Left kidney (tissue), 8 donors: ENCODE measurements at places on chromosomes 5 and 9. TPM values are rescaled to one million over a fixed set of nuclear protein-coding genes. Genes with fewer than 3 reads are reported as not detected.

DNA sequence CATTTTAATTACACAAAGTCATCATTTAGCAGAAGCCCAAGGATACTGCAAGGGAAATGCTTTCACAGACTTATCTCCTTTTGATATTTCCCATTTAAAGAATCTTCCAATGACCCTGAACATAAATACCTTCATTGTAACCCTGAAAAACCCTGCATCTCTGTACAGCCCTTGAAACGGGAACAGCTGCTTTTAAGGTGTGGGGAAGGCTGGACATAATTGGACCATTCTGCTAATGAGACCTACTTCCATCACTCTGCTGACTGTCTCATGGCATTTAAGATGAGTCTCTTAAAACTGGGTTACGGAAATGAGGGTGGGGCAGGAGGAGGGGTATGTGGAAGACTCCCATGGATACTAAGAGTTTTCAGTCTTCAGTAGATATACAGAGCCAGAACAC is 485.8 kb downstream of the BRINP1 start:
- no peak for DNase-seq

GRCh38 chr5:65364907-65365306 is 116.8 kb downstream of the ADAMTS6 start:
- no peak for DNase-seq

POU5F2 gene
- 0.08 TPM for polyA plus RNA-seq

RBM27 gene
- polyA plus RNA-seq: 33.0 TPM

DNA sequence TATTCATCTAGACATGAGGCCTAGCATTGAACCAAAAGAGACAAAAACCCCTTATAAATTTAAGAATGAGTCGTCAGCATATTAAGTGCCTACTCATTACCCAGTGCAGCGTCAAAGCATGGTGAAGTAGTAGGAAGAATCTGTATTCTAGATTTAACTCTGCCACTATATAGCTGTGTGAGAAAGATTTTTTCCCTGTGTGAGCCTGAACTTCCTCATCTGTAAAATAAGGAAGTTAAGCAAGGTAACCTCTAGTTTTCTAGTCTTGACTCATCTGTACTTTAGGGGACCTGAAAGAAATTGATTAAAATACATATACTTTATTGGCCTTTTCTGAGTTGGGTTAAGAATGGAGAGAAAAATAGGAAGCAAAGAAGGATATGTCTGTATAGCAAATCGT is 82.1 kb upstream of the RUSC2 start:
- DNase-seq: no peak
